Occipital lobe (tissue), 3 donors: ENCODE measurements at places on chromosomes 1 and 21. TPM values are rescaled to one million over a fixed set of nuclear protein-coding genes. Genes with fewer than 3 reads are reported as not detected.

- DNase-seq, result no peak
Measured at GRCh38 chr1:62391369-62391971, 45.4 kb upstream of the USP1 start.

- DNase-seq, result no peak
Measured at GRCh38 chr1:204325944-204326343, 33.8 kb downstream of the PLEKHA6 start.

Gene OR2L8
- 2.8 TPM for total RNA-seq

DNA sequence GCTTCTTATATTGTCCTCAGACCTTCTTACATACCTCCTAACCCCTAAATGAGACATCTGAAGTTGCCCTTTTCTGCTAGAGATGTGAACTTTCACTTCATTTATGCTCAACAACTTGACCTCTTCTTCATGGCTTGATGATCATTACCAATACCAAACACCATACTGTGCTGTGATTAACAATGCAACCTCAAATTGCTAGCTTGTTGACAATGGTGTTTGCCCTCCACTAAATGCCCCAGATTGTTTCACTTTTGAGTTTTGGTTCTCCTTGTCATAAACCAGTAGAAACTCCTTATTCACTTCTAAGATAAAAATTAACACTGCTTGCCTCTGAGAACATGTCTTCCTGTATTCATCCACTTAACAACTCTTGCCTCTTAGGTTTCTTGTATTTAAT lies 5.6 kb downstream of the JAK1 start:
- DNase-seq, result no peak

Gene ECE1
- 9.5 TPM for total RNA-seq

Gene OR2AK2
- total RNA-seq, result 0.78 TPM

Gene SLC22A15
- 11.4 TPM for total RNA-seq
